ENCODE measurements at places on chromosomes 5 and 9.

DNA sequence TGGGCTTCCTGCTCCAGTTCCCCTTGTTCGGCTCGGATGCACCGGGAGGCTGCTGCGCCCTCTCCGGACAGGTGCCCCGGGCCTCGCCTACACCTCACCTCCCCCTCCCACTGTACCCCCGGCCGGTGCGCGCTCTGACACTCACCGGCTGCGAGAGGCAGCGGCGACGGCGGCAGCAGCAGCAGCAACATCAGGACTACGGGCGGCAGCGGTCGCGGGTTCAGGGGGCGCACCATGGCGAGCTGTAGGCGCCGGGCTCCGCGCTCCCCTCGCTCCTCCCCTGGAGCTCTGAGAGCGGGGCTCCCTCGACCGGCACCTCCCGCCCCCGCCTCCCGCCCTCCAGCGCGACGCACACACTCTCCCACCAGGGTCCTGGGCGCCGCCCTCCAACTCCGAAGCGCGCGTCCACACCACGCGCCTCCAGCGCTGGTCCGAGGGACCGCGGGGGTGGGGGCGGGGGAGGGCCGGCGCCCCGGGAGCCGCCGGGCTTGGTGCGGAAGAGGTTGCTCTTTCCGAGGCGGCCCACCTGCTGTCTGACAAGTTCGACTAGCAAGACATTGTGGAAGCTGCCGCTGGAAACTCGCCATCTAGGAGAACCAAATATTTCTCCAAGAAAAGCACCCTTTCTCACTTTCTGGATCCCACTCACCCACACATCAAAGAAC lies at the start of gene GFRA3:
Gene GFRA3, minus strand, starts transcription at position 433 of the 665 bp plus-strand sequence. Its CDS starts 197 bp downstream, at position 236.
- no peak for DNase-seq

DNA sequence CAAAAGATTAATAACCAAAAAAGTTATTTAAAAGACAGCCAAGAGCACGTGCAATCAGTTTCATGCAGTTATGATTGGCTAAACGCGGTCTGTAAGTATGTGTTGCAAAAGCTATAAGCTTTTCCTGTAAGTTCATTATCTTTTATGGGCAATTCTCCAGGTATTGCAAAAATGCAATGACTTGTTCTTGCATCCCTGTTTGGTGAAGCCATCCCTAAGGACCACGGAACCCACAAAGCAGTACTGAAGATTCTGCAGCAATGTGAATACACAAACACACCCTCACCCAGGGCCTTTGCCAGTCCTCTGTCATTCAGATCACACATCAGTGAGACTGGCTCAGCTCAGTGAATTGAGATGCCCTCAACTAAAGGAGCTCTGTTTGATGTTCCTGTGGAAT lies 11.4 kb downstream of the GCNT4 start:
- no peak for DNase-seq

DNA sequence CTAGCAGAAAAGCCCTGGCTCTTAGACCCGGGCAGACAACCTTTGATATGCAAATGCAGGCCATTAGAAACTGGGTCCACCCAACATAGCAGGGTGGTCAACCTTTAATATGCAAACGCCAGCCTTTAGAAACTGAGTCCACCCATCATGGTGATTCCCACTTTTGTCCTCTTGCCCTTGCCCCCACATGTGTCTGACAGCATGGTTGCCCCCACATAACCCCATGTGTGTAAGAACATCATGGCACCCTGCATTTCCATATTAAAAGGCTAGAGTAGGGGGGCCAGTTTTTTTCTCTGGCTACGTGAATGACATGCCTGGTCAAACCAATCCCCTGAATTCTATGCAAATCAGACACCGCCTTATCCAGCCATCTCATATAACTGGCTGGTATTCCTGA lies 273.2 kb upstream of the PRDM9 start:
- DNase-seq: no peak

DNA sequence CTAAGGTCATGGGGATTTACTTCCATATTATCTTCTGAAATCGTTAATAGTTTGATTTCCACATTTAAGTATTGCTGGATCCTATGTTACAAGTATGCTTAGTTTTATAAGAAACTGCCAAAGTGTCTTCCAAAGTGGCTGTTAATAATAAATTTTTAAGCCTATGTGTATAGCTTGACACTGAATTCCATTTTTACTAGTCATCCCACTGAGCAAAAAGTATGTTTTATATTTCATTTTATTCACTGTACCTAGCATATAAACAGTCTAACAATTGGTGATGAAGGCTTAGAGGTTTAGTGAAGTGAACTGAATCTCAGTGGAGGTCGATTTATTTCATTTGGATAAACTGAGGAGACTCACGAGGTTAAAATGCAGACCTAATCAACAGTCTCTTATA lies 174.6 kb downstream of the ADAMTS6 start:
- DNase-seq: no peak

- DNase-seq: no peak
These were observed 1518.7 kb upstream of the WWC1 start for GRCh38 chr5:166772770-166773169.

DNA sequence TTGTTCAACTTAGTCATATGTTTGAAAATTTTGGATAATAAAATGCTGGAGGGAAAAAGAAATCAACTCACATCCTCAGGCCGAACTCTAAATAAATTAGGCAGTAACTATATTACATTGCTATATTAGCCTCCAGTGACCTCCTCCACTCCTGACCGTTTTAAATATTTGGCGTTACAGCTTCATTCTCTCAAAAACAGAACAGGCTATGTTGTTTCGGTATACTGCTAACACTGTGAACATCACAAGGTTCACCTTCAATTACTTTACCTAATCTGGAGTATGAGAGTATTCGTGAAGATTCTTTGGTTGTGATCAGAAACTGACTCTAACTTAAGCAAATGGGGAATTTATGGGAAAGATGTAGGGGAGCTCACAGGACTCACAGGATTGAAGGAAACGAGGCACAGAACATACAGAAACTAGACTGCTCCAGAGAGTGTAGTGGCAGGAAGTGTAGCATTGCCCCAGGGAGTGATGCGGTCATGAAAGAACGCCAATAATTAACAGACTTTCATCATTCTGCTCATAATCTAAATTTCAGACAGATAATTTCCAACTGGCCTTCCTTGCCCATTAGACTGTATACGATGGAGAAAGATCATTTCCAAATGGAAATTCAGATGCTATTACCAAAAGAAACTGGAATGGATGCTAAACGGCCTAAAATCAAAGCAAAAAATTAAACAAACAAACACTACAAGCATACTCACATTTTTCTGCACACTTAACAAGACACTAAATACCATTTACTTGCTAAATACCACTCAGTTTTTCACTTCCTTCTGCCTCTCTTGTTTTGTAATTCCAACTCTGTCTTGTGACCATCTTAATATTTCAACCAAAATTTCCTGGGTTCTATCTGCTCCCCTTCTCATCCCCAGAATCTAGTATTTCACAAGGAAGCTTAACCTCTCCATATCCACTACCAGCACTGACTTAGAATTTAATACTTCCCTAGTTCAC lies 110.1 kb upstream of the LPAR1 start:
- no peak for DNase-seq

DNA sequence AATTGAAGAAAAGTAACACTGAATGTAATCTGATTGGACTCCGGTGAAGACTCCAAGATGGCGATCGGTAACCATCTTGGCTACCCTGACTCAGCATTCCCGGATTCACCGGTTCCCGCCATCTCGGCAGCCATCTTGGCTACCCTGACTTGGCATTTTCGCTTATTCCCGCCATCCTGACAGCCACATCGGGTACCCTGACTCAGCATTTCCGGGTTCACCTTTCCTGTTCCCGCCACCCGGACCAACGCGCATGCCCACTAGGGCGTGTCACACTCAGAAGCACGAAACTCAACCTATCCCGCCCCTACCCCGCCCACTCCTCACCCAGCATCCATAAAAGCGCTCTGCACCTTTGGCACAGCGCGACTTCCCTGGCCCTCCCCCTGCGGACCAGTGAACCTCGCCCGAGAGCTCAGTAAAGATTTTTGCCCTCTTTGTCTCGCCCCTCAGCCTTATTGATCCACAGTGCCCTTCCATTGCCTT lies 17.2 kb downstream of the SPTLC1 start:
- DNase-seq: peak; percentile 63

GRCh38 chr5:56686337-56687195 lies 128.8 kb upstream of the MAP3K1 start:
- no peak for DNase-seq

GRCh38 chr5:97100476-97100875 lies 41.9 kb downstream of the LIX1 start:
- no peak for DNase-seq

GRCh38 chr5:173664154-173664526 lies 47.7 kb upstream of the BOD1 start:
- no peak for DNase-seq
